ENCODE measurements at places on chromosomes 1 and 21. TPM values are rescaled to one million over a fixed set of nuclear protein-coding genes. Genes with fewer than 3 reads are reported as not detected.

DNA sequence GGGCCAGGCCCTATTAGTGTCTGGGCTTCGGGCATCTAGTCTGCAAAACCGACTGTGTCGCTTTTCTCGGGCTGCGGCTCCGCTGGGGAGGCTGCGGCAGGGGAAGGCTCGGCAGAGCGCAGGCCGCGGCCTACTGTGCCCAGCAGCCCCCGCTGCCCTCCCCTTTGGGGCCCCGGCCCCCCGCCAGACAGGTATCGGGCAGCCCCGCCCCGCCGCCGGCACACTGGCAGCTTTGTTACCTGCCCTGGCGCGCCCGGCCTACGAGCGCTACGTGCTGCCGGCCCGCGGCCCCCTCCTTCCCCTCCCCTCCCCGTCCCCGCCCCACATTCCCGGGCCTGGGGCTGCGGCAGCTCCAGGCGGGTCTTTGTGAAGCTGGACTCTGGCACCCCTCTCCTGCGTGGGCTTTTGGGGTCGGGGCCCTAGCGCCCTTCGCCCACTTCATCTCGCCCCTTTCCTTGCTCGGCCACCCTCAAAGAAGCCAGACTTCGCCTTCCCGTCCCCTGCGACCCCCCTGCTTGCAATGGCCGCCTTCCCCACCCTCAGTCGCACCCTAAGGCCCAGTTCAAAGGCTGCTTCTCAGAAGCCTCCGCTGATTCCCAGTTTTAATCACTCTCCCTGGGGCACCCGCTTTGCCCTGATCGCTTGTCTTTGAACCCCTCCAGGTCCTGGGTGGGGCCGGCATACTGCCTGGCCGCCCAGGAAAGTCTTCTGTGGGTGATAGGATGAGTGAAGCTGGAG is 48.9 kb upstream of the SLC2A1 start:
- no peak for DNase-seq

GRCh38 chr21:26185021-26185420 is 14.5 kb upstream of the APP start:
- DNase-seq: no peak

- DNase-seq: no peak
Measured at GRCh38 chr21:17981060-17981740, 162.0 kb upstream of the C21orf91 start.

DNA sequence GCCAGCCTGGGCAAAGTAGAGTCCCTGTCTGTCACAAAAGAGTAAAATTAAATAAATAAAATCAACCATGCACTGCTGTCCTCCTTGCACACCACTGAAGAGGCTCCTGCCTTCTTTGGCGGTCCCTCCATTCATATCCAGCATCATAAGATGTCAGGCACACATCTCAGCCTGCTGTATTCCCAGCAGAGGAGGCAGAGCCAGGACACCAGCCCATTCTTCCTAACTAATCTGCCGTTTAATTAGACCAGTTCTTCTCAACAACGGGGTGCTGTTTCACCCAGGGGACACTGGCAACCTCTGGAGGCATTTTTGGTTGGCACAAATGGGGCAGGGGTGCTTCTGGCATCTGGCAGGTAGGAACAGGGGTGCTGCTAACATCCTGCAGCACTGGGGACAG is 119.7 kb downstream of the ETS2 start:
- no peak for DNase-seq

DNA sequence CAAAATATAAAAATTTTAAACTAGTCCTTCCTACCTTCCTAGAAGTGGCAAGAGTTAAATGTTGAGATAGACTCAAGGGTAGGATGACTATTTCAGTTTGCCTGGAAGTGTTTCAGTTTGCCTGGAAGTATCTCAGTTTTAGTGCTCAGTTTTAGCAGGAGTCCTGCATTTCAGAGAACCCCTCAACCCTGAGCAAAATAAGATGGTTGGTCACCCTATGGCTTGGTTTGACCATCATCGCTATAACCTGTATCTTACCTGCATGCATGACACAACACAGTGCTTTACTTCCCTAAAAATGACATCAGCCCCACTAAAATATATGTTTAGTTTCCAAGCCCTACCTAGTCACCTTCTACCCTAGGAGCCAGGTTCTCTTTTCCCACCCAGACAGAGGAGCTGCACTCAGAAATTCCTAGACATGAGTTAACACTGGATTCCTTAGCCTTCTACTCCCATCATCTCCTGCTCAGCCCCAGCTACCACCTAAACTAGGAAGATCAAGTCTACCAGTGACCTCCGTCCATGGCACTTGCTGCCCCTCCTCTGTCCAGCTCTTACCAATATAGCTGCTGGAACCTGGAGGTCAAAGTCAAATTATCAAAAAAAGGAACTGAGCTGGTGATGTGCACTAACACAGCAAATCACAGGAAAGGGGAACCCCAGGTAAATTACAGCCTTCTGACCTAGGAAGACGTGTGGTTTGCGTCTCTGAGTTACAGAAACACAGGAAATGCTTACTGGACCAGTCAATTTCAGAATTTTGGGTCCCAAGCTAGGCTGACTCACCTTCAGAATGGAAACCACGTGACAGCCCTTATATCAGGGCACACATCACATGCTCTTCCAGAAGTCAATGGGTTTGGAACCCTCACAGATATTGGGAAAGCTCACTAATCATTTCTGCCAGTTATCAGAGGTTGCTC is 2.2 kb upstream of the G0S2 start:
- no peak for DNase-seq

IKBKE gene
- 5.4 TPM for total RNA-seq
